Non-pigmented ciliary epithelial cell (primary cell): ENCODE measurements at places on chromosomes 11 and 22.

DNA sequence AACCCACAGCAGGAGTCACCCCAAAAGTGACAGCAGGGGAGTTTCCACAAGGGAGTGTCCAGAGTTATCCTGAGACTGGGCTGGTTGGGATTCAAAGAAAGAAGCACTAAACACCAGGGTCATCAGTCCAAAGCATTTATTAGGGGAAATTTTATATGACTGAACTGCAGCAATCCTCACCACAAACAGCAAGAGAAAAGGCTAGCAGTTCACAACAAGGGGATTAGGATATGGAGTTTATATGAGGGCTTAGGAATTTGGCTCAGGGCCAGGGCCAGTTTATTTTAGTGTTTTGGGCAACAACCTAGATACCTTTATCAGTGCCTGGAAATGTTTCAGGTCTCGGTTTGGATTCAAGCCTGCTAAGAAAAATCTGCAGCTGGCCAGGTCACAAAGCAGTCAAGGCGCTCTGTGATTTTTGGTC is 4.6 kb upstream of the TMEM126A start:
- no peak for DNase-seq

- no peak for DNase-seq
Observed at GRCh38 chr11:83306200-83307080, 20.3 kb upstream of the CCDC90B start.

DNA sequence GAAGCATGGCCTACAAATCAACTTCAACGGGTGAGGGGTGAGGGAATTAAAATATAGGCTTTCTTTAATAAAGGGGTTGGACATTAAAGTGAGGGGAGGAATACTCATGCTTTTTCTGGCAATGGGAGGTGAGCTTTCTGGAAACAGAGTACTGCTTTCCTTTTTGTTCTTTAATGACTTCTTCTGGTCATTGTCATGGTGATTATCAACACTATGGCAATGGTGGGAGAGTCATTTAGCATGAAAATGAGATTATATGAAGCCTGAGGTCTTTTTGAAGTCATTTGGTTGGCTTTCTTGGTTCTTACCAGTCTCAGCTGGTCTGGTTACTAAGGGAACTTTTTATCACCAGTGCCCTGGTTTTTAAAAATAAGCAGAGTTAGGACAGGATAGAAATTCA is 475.8 kb upstream of the LRRC4C start:
- DNase-seq: no peak

DNA sequence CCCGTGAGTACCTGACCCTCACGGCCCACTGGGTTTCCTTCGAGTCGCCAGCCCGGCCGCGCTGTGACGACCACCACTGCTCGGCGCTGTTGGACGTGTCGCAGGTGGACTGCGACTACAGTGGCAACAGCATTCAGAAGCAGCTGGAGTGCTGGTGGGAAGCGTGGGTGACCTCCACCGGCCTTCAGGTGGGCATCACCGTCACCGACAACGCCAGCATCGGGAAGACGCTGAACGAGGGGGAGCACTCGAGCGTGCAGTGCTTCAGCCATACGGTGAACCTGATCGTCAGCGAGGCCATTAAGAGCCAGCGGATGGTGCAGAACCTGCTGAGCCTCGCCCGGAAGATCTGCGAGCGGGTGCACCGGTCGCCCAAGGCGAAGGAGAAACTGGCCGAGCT is 32.2 kb downstream of the ZBED4 start:
- no peak for DNase-seq

DNA sequence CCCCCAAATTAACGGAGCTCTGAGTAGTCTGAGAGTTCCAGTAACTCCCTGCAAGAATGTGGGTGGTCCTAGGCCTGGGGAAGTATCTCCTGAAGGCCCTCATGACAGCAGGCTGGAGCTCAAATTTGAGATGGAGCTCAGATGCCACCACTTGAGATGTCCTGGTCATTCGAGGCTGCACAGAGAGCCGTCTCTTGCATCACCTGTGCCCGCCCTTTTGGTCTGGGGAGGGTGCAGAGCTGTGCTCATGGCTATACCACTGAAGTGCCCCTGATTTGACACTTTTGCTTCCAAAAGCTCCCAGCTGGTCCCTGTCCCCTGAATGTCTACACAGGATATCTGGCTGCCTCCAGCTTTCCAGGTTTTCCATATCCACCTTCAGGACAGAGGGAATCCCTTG is 214.0 kb upstream of the B3GAT1 start:
- DNase-seq: no peak

DNA sequence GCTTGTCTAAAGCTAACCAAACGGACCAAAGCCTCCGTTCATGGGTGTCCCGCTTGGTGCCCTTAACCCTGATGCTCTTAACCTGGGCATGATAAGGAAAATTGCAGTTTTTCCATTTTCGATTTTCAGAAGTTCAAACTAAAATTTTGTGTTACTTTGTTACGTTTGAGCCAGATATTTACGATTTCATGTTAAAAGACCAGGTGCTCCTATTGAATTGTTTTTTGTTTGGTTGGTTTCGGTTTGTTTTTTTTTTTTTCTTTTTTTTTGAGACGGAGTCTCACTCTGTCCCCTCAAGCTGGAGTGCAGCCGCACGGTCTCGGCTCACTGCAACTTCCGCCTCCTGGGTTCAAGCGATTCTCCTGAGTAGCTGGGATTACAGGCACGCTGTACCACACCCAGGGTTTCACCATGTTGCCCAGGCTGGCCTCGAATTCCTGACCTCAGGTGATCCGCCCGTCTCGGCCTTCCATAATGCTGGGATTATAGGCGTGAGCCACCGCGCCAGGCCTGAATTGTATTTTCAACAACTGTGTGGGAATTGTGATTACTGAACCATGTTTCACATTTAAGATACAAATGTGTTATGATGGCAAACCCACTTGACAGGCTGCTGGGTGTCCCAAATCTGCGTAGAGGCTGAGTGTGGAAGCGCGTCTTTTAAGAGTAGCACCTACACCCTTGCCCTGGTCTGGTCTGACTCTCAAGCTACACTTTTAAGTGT is 864 bp upstream of the USP28 start:
- DNase-seq: no peak

GRCh38 chr11:31355131-31355530 is 14.4 kb downstream of the DCDC1 start:
- DNase-seq: no peak

- peak; percentile 65 for DNase-seq
Observed at GRCh38 chr22:46528121-46528610, 9.3 kb downstream of the CELSR1 start.

DNA sequence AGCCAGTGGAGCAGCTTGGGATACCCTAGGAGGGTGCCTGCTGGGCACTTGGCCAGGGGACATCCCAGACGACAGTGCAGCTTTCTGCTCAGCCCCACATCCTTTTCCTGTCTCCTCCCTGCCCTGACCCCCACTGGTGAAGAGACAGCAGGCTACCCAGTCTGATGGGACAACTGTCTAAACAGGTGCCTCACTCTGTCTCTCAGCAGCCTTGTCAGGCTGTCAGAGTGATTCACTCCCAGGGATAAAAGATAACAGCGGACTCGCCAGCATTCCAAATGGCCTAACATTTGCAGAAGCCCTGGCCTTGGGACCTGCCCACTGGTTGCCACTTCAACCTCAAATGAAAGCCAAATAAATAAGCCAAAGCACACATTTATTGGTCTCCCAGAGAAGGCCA is 318.6 kb upstream of the PLET1 start:
- no peak for DNase-seq

- peak; percentile 11 for DNase-seq
Observed at GRCh38 chr11:10117709-10118351, 176.2 kb downstream of the SBF2 start.

- no peak for DNase-seq
Observed at GRCh38 chr11:72700146-72700545, 25.9 kb upstream of the PDE2A start.

DNA sequence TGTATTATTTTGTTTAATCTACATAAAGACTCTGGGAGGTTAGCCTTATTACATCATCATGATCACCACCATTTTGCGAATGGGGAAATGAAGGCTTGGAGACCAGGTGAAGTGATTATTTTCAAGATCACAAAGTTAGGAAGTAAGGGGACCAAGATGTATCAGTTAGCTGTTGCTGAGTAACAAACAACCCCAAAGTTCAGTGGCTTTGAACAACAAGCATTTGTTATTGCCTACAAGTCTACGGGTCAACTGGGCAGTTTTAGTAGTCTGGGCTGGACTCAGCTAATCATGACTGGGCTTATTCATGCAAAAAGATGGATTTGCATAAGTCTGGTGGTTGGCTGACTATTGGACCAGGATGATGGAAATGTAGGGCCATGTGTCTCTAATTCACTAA is 389.2 kb downstream of the MIAT start:
- DNase-seq: no peak

GRCh38 chr11:122791836-122792235 is 46.5 kb upstream of the CRTAM start:
- DNase-seq: no peak

GRCh38 chr11:59859673-59860072 is 6.6 kb downstream of the TCN1 start:
- DNase-seq: no peak

DNA sequence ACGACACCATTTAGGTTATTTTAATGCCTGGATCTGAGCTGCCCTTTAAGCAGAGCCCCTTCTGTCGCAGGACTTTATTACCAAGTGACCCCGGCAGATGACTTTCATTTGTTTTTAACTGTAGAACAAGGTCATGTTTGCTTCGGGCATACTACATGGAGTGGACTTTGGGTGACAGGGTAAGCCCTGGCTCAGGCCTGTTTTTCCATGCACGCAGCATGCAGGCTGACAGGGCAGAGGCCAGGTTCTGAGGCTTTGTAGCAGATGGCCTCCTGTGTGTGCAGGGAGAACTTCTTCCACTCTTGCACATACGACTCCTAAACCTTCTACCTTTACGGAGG is 50.5 kb downstream of the SNX19 start:
- no peak for DNase-seq

- DNase-seq: no peak
Observed at GRCh38 chr22:47634347-47634746, 871.9 kb downstream of the TBC1D22A start.

DNA sequence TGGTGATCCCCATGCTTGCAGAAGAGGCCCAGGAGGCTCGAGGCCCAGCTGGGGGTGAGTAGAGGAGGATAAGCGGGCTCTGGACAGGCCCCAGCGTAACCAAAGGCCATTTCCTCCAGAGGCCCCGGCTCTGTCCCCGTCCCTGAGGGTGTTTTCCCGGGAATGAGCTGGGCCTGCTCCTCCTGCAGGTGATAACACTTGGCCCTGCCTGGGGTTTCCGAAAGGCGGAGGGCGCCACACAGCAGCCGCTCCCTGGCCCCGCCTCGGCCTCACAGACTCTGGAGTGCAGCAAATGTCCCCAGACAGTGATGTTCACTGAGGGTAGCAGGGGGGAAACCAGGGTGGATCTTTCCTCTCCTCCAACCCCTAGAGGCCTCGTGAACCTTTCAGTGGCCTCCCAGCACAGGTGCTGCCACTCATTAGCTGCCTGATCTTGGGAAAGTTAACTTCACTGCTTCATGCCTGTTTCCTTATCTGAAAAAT is 10.5 kb upstream of the MGAT3 start:
- no peak for DNase-seq

DNA sequence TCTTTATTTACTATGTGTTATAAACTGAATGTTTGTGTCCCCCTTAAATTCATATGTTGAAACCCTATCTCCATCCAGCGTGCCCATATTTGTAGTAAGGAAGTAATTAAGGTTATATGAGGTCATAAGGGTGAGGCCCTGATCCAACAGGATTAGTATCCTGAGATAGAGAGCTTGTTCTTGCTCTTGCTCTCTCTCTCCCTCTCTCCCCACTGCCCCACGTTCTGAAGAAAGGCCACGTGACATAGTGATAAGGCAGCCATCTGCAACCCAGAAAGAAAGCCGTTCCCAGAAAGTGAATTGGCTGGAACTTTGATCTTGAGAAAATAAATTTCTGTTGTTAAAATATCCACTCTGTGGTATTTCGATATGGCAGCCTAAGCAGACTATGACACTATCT is 212.5 kb downstream of the SWAP70 start:
- no peak for DNase-seq

DNA sequence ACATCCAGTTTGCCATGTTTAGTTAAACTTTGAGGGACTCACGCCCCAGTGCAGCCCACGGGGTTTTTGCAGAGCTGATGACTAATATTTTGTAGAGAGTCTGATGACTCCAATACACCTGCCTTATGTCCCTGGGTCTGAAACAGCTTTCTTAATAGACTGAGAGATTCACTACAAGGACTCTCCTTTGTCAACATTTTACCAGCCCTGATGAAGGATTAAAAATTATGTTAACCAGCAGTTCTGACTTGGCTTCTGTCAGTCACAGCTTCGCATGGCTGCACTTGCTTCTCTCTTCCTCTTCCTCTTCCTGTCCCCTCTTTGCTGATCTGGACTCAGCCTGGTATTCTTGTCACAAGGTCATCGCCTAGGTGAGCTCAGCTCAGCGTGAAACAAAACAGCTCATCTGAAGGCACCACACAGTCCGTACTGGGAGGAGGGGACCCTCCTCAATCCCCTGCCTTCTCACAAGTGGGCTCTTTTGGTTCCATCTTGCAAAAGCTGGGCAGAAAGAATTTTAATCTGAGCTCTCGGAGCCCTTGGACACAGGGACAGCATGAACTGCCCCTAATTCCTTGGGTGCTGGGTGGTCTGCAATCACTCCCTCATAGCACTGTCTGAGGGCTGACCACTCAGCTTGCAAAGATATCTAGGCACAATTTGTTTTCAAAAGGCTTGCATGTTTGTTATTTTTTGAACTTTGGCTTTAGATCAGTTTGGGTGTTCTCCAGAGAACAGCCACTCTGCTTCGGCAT is 38.1 kb upstream of the POU2AF1 start:
- DNase-seq: no peak

DNA sequence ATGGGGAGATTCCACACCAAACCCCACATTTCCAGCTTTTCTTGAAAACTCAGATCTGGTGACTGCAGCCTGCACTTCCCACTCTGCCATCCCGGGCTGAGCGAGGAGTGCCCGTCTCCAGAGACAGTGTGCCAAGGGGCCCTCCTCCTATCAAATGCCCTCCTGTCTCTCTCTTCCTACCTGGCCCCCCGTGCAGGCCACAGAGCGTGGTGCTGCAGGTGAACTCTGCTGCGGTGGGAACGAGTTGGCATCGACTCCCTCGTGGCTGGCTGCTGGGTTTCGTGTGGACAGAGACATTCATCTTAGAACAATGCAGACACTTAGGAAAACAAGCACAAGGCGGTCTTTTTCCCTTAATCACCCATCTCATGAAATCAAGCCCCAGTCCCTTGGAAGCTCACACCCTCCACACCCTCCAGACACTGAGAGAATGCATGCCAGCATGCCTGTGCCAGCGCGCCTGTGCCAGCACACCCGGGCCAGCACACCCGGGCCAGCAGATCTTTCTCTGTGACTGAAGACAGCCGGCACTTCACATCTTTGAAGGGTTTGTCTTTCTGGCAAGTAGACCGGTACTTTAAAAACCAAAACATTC is 65.0 kb downstream of the PARVB start:
- peak; percentile 17 for DNase-seq
